ENCODE measurements at places on chromosomes 16 and 17.

DNA sequence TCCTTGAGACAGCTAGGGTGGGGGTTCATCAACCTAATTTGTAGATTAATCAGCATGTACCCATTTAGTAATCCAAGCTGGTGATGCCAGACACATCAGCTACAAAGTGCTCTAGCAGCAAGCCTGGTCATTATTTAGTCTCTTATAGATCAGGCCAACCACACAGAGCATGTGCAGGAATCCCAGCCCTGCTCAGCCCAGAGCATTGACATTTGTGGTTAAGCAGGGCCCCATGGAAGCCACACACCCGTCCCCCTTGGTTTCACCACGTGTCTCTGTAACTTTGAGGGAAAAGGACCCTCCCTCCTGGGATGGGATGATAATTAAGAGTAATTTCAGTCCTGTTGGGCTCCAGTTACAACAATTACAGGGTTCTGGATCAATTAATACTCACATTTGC is 268.8 kb upstream of the RPL38 start:
- no peak for DNase-seq

DNA sequence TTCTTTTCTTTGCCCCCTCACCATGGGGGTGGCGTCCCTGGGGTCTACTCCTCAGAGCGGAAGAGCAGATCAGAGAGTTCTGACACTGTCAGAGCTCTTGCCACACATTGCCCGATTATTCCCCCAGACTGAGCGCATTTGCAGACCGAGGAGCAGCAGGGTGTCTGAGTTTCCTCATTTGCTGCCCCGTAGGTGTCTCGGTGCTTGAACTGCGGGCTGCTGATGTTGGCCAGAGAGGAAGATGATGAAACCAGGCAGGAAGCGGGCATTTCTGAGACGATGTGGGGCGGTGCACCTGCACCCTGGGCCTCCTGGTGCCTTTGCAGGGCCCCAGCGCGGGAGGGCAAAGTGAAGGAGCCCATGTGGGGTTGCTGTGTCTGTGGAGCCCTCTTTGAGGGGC is 55.2 kb downstream of the ARSG start:
- no peak for DNase-seq

- DNase-seq: no peak
Observed at GRCh38 chr16:53926209-53926608, 222.3 kb downstream of the FTO start.

GRCh38 chr17:16936536-16937310 is 35.2 kb downstream of the TNFRSF13B start:
- DNase-seq: no peak

GRCh38 chr17:41547378-41547841 is 19.3 kb upstream of the KRT19 start:
- DNase-seq: no peak

DNA sequence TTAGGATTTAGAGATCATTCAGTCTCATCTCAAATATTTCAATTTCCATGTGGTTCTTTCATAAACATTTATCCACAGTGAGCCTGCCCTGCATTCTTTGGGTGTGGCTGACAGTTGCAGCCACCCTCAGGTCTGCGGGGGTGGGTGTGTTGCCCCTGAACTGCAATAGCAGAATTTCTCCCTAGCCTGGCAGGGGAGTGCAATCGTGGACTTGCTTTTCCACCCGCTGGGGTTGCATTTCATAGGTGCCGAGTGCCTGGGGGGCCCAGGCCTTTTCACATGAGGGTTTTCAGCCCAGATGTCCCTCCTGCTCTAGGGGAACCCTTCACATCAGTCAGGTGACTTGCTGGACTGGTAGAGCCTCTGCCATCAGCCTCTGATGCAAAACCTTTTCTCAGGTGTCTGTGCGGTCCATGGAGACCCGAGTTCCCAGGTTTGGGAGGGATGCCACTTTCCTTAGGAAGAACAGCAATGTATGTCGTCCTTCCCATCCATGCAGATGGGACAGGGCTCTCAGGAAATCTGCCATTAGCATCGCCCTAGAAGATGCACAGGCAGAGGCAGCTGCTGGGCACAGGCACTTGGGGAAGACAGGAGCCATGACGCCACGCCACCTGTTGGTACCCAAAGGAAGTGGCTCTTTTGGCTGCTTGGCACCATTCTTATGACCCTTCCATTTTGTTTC is 2.4 kb upstream of the USP36 start:
- DNase-seq: no peak

- peak; percentile 21 for DNase-seq
Observed at GRCh38 chr16:13923703-13924298, 3.8 kb downstream of the ERCC4 start.

GRCh38 chr16:76819226-76819916 is 371.6 kb upstream of the MON1B start:
- DNase-seq: no peak

- DNase-seq: no peak
Observed at GRCh38 chr16:29662729-29663015, 375 bp upstream of the SPN start.

DNA sequence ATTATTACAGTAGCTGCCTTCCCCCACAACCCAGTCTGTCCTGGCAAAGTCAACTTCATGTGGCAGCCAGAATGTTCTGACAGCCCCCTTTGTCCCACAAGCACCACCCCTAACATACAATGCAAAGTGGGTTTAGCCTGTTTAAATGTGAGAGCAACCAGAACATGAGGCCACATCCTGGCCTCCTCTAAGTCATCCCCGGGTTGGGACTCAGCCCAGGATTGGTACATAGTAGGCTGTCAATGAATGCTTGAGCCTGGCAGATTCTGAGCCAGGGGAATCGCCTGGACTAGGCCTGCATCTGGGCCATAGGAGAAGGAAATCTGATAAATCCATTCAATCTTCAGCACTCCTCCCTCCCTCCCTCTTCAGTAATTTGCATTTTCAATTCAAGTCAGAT is 4.3 kb upstream of the ITGA3 start:
- DNase-seq: no peak

DNA sequence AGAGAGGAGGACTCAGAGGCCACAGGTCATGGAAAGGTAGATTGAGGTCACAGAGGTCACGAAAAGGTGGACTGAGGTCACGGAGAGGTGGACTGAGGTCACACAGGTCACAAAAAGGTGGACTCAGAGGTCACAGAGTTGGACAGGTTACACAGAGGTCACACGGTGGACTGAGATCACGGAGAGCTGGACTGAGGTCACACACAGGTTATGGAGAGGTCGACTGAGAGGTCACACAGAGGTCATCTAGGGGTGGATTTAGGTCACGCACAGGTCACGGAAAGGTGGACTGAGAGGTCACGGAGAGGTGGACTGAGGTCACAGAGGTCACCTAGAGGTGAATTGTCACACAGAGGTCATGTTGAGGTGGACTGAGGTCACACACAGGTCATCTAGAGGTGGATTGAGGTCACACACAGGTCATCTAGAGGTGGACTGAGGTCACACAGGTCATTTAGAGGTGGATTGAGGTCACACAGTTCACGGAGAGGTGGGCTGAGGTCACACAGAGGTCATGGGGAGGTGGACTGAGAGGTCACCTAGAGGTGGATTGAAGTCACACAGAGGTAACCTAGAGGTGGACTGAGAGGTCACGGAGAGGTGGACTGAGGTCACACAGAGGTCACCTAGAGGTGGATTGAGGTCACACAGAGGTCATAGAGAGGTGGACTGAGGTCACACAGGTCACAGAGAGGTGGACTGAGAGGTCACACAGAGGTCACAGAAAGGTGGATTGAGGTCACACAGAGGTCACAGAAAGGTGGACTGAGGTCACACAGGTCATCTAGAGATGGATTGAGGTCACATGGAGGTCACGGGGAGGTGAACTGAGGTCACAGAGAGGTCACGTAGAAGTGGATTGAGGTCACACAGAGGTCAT is 26.7 kb upstream of the JPT2 start:
- DNase-seq: no peak

- DNase-seq: no peak
Observed at GRCh38 chr16:49454426-49455180, 81.0 kb downstream of the C16orf78 start.

DNA sequence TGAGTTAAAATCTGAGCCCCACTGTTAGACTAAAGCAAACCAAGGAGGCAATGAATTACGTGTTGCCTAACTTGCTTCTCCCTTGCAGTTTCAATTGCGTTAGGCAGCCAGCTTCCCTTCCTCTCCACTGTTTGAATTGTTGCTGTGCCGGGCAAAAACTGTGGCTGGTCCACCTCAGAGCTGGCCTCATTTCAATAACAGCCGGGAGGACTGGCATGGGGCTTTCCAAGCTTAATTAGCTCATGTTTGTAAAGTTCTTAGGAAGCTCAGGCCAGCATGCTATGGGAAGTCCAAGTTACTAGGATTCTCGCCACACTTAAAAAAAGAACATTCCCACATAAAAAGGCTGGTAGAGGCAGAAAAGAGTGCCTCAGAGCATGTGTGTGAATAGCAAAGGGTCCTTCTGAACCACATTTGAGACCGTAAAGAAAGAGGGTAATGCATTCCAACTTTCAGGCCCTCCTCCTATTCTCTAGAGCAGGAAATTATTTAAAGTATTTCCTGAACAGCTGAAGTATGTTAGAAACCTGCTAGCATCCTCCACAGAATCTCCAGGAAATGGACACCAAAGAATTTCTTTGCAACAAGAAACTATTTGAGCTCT is 79.0 kb upstream of the SMURF2 start:
- no peak for DNase-seq

DNA sequence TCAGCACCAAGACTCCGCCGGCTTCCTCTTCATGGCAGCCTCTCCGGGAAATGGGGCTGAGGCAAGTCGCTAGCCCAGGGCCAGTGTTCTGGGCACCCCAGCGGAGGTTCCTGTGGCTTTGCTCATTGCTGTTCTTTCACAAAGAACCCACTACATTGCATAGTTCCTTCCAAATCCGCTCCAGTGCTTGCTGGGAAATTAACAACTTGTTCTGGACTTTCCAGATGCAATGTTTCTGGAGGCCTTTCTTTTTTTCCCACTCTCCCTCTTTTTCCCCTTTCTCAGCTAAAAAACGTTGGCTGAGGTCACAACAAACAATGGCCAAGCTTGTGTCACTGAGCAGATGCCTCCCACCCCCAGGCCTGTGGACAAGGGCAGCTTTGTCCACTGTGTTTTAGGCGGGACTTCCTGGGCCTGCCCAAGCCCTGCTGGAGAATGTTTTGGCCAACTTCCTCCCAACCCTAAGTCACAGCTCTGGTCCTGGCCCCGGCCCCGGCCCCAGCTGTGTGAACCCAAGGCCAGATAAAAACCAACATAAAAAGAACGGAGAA is 131.5 kb upstream of the RCVRN start:
- no peak for DNase-seq

DNA sequence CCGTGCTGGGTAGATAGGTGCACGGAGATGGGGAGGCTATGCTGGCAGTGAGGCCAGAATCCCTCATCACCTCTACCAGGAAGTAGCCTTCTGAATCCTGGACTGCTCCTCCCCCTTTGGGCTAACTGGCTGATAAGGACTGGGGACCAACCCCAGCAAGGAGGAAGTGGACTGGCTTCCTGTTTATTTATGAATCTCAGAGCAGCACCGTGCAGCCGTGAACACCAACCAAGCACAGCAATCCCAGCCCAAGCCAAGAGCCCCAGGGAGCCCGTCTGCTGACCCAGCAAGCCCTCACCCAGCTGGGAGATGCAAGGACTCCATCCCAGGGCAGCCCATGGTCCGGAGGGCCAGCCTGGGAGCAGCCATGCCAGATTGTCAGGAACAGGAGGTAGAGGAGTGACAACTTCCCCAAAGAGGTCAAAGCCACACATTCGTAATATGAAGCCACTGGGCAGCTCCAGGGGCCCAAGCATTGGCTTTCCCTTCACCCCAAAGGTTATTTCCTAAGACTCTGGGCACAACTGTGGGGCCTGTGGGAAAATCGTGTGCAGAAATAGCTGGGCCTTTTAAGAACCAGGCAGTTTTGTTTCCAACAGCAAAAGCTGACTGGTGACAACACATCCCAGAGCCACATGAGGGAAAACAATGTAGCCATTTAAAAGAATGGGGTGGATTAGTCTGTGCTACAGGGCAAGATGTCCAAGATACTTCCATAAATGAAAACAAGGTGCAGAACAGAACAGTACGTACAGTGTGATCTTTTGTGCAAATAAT is 23.9 kb downstream of the PHB1 start:
- DNase-seq: no peak

GRCh38 chr16:16992975-16993765 is 477.6 kb downstream of the XYLT1 start:
- no peak for DNase-seq

DNA sequence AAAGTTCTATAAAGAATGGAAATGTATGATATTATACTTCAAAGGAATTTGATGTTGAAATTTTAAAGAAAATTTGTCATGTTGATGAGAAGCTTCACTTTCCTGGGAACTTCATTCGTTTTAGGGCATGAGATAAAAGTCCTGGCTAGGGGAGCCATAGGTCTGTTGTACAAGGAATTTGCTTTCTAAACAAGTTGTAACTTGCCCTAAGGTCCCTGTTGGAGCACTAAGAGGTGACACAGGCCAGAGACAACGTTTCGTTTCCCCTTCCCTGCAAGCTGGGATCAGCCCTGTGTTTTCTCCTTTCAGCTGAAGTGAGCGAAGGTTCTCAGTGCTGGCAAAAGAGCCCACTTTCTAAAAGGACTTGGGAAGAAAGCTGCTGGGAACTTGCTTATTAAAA is 16.6 kb downstream of the PLD6 start:
- DNase-seq: no peak

GRCh38 chr17:9259419-9259818 is 238.1 kb downstream of the NTN1 start:
- no peak for DNase-seq

DNA sequence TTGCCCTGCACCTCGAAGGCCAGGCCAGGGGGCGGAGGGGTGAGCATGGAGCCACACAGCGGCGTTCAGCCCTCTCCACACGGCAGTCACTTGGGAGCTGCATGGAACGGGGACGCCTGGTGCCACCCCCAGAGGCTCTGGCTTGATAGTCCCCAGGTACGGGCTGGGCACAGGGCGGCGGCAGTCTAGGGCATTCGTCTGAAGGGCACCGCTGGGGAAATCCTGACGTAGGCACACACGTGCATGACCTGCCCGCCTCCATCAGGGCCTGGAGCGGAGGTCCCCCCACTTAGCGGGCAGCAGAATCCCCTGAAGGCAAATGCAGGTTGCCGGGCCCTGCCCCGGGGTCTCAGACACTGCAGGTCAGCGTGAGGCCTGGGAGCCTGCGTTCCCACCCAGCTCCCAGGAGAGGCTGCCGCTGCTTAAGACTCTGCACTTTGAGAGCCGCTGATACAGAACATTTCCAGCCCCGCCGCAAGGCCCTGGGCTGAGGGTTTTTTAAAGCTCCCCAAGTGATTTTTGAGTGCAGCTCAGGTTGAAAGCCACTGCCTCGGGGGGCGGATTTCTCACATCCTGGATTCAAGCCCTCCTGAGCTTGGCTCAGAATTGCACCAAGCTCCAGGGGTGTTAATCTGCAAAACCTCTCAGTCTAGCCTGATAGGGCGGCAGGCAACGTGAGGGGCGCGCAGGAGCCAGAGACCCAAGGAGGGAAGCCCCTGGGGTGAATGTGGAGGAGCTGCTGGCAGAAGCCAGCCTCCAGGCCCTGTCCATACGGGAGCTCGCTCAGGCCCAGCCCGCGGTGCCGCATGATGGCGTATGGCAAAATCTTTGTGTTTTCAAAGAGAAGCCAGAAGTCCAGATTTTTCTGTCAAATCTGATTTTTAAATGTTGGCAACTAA is 182.3 kb upstream of the GSE1 start:
- no peak for DNase-seq

GRCh38 chr17:75589919-75590303 is 2.3 kb downstream of the MYO15B start:
- DNase-seq: no peak

Data from neuronal stem cell (in vitro differentiated cells).